Fibroblast of the aortic adventitia (primary cell): ENCODE measurements at places on chromosomes 2 and 18. TPM values are rescaled to one million over a fixed set of nuclear protein-coding genes. Genes with fewer than 3 reads are reported as not detected.

GRCh38 chr2:212975333-212975732, 176.1 kb downstream of the IKZF2 start:
- DNase-seq: no peak

GRCh38 chr2:11829324-11829946, 83.0 kb downstream of the LPIN1 start:
- DNase-seq: peak; percentile 46

DNA sequence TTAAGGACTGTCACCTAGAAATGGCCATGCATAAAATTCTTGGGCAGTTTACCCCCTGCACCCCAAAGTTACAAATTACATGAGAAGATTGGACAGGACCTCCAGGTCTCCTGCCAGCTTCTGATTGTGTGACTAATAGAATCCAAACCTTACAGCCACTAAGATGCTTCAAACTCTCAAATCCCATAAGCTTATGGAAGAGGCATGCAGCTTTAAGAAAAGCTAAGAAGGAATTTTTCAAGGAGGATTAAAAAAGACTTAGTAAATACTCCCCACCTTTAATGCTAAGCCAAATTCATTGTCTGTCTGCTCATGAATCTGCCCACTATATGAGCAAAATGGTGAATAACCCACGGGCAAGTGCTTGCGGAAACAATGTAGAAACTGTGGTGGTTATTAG, 86.3 kb downstream of the MAIP1 start:
- no peak for DNase-seq

Gene HOXD12
- total RNA-seq: not detected in 2 replicates

Gene AMER3
- total RNA-seq: not detected in 2 replicates

DNA sequence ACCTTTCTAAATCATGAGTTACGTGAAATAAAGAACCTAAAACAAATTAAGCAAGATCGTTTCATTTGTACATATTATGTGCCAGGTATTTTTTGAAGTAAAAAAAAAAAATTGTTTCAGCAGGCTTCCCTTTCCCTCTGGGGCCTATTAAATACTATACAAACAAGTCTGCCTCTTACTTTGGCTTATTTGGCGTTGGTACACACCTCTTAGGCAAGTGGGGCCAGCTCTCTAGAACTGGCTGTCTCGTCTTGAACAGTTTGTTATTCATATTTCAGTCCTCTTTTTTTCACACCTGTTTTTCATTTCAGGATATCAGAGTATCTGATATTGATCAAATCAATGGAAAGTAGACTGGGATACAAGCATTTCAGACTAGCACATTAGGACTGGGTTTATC, 27.4 kb upstream of the PPP3R1 start:
- DNase-seq: no peak

- no peak for DNase-seq
These were observed 31.8 kb downstream of the CREB1 start for GRCh38 chr2:207561386-207562080.

GRCh38 chr18:38420611-38421010, 855.0 kb upstream of the CELF4 start:
- DNase-seq: no peak

Gene VAMP5
- total RNA-seq: 33.8 and 56.2 TPM in 2 replicates

GRCh38 chr2:12929758-12930157, 213.0 kb downstream of the TRIB2 start:
- DNase-seq: no peak

GRCh38 chr2:68762665-68763064, 28.1 kb downstream of the ARHGAP25 start:
- DNase-seq: peak; percentile 47

- DNase-seq: peak; percentile 30
These were observed 15.9 kb downstream of the DYM start for GRCh38 chr18:49444581-49444980.

- no peak for DNase-seq
These were observed 19.2 kb downstream of the ABI2 start for GRCh38 chr2:203347375-203347774.

Gene LOXHD1
- not detected in 2 replicates for total RNA-seq

DNA sequence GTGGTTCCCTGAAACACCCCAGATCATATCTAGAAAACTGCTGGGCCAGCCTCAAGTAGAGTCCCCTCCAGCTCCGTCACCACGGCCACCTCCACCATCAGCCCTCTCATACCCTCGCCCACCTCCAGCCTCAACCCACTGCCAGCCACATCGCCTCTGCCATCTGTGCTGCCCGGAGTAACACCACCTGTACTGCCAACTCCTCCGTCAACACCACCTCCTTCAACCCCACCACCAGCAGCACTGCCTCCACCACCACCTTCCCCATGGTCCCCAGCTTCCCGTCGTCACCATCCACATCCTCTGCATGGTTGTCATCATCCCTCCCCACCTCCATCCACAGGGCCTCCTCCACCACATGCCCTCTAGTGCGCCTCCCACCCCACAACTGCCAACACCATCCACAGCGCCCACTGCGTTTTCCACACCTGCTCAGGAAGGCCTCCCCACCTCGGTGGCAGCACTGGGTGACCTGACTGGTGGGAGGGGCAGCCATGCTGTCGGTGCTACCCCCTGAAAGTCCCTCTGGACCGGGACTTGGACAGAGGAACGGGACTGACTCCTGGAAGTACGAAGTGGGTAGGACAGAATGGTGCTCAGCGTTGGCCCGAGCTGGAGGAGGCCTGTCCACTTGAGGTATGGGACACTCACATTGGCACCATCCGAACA, 1.6 kb downstream of the SNED1 start:
- no peak for DNase-seq

- DNase-seq: no peak
These were observed 18.2 kb downstream of the WDR35 start for GRCh38 chr2:19971691-19972090.

DNA sequence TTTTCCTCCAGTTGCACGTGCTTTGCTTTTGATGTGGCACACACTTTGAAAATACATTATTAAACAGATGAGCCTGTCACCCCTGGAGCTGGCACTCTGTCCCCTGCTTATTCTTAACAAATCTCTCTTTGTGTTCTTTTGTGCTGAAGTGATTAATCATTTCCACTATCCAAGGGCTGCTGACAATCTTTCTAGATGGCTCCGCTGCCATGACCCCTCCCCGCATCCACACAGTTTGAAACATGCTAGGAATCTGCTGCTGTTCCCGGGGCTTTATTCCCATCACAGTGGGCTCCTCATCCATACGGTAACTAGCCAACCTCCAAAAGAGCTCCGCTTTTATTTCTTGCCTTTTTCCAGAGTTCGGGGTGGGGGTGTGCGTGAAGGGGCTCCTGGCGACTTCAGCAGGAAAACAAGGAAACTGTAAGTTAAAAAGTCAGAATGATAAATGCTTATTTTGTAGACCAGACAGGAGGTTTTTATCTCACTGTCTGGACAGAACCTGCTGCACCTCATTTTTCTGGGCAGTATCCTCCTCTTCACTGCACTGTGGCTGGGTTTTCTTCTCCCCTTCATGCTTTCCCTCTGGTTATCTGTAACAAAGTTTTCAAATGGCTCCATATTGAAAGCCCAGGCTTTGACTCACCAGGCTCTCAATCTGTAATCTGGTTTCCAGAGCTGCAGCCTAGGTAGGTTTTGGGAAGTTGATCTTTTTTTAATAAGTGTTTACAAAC, 319.7 kb downstream of the AFF3 start:
- DNase-seq: no peak

DNA sequence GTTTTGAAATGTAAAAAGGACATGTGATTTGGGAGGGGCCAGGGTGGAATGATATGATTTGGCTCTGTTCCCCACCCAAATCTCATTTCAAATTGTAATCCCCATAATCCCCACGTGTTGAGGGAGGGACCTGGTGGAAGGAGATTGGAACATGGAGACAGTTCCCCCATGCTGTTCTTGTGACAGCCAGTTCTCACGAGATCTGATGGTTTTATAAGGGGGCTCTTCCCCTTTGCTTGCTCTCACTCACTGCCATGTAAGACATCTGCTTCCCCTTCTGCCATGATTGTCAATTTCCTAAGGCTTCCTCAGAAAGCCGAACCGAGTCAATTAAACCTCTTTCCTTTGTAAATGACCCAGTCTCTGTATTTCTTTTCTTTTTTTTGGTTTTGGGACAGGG, 39.2 kb downstream of the FECH start:
- DNase-seq: no peak

GRCh38 chr2:228131833-228132232, 49.7 kb downstream of the SPHKAP start:
- DNase-seq: no peak

DNA sequence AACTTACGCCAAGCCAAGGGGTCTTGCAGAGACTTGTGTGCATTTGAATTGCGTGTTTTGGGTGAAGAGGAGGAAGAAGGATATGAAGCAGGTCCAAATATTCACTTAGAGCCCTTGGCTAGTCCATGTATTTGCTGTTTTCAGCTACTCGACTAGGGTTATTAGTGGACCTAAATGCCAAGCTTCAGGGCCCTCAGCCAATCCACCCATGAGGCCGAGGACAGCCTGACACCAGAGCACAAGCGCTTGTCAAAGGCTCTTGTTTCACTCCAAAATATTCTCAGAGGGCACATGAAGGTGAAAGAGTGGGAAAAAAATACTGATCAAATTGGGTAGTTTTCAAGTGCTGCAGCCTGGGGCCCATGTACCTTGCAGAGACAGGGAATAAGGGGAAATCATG, 174.8 kb upstream of the ACAA2 start:
- no peak for DNase-seq

Gene TPRKB
- total RNA-seq: 8.3 and 54.8 TPM in 2 replicates

DNA sequence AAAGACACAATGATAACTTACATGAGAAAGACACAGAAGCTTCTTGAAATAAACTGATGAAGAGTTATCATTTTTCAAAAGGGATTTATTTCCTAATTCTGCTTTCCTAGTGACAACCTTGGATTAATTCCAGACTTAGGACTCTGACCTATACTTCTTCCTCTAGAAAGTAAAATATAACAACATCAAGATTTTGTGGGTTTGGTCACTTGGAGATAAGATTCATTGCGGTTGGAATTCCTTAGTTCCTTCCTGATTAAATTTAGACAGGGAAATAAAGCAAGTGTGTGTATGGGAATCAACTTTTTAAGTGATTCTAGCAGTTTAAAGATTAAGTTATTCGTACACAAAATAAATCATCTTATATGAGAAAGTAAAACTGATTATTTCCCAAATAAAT, 208.4 kb upstream of the CCDC150 start:
- DNase-seq: peak; percentile 76

DNA sequence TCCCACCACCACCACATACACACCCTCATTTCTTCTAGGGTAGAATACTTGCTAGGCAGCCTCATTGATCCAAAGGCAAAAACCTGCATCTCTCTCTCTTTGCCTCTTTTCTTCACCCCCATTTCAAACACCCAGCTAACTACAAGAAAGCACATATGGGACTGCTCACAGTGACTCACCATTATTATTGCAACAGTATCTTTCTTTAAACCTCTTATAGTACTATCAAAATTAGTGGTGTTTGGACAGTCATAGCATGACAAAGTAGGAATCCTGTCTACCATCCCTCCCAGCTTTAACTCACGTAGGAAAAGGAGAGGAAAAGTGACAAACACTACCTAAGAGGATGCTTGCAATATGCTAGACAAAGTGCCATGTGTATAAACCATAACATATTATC, 422.5 kb upstream of the CRIM1 start:
- no peak for DNase-seq

DNA sequence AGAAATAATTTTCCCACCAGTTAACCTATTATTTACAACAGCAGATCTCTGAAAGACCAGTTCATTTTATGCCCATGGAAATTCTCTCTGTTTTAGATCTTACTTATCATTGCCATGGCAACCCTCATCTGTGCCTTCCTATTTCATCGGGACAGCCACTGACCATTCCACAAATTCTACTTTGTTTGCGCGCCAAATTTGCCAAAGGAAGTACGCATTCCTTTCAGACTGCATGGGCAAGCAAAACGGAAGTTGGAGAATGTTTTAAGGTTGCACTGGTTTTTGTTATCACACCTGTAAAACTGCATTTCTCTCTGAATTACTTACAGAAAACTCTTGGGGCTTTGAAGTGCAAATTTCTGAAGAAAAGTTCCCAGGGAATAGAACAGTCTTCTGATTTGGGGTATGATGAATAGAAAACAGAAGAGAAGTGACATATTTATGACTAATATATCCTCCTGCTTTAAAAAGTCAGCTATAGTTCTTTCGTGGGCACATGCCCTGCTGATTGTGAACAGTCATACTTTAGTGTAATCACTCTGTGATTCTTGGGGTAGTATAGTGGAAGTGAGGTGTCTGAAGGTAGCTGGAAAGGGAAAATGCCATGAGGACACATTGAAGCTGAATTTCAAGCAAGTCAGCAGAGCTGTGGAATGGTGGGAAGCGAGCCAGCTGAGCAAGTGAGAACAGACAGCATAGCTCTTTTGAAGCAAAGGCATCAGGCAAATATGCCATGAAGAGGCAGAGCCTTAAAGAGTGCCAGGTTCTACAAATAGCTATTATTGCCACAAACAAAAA, 20.9 kb downstream of the NETO1 start:
- no peak for DNase-seq

DNA sequence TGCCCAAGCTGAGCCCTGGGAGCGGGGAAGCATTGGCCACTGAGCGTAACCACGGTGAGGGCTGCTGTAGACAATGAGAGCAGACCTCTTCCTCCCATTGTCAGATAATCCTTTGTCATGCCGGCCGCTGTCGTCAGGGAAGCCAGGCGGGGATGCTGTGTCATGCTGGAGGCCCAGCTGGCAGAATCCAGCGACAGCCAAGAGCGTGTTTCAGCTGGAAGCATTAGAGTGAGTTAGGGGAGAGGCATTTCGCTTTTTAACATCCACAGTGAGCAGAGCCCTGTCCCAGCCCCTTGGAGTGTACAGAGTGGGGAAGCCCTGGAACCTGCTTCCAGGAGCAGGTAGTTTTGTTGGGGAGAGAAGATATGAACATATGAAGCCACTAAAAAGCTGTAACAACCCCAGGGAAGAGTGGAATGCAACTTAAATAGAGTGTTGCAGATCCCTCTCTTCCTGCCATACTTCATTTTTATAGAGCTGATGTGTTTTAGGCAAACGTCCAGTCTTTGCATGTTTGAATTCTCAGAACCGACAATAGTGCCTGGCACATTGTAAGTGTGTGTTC, 7.0 kb downstream of the CTIF start:
- DNase-seq: peak; percentile 79

GRCh38 chr2:69490486-69490885, 53.3 kb upstream of the NFU1 start:
- DNase-seq: no peak

Gene ALPG
- total RNA-seq: not detected in 2 replicates

Gene SCG2
- 0.63 and 3.4 TPM in 2 replicates for total RNA-seq

DNA sequence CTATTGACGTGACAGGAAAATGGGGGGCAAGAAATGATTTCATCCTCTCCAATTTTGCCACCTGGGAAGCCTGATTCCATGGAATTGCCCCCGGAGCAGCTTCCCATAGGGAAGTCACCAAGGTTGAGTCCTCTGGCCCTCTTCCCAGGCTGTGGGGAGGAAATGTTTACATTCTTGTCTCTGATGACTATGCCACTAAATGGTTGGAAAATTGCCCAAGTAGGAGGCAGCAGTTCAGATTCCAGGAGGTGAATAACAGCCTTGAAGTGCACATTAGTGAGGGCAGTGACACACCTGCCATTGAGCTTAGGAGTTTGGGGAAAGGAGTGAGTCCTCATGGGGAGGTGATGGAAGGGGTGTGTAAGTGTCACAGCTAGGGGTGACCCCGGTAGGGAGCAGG, 449.2 kb upstream of the DCC start:
- DNase-seq: no peak

Gene CACNB4
- 4.8 and 7.5 TPM in 2 replicates for total RNA-seq
